Endothelial cell of coronary artery (primary cell): ENCODE measurements at places on chromosomes 16 and 17. TPM values are rescaled to one million over a fixed set of nuclear protein-coding genes. Genes with fewer than 3 reads are reported as not detected.

The COPZ2 gene
- total RNA-seq, result 5.3 and 10.5 TPM in 2 replicates

The PLCG2 gene
- 4.5 and 6.1 TPM in 2 replicates for total RNA-seq

The ADAM11 gene
- total RNA-seq, result 0.19 and 0.36 TPM in 2 replicates

The ZNF207 gene
- total RNA-seq, result 90.1 and 97.0 TPM in 2 replicates

The PITPNC1 gene
- total RNA-seq, result 5.8 and 9.3 TPM in 2 replicates

The CD79B gene
- 1.1 TPM in 2 replicates for total RNA-seq

The KRTAP2-2 gene
- not detected in 2 replicates for total RNA-seq

The PLD6 gene
- total RNA-seq, result 0.66 and 1.3 TPM in 2 replicates

The CCL1 gene
- total RNA-seq, result 0.09 TPM in 1 of 2 replicates, not detected in the other

The HERPUD1 gene
- total RNA-seq, result 41.1 and 44.7 TPM in 2 replicates

The TRAPPC2L gene
- total RNA-seq, result 44.1 and 79.7 TPM in 2 replicates

The SYCE1L gene
- total RNA-seq, result 2.7 and 4.1 TPM in 2 replicates

The ITFG1 gene
- 31.1 and 55.3 TPM in 2 replicates for total RNA-seq

The KIF18B gene
- 1.7 and 3.1 TPM in 2 replicates for total RNA-seq

The ALOX15 gene
- total RNA-seq, result not detected in 2 replicates

The TAT gene
- total RNA-seq, result not detected in 2 replicates

The KRT20 gene
- total RNA-seq, result not detected in 2 replicates

The TEDC2 gene
- total RNA-seq, result 4.1 and 6.3 TPM in 2 replicates

The MT1M gene
- 2.2 and 5.2 TPM in 2 replicates for total RNA-seq

The SOST gene
- not detected in 2 replicates for total RNA-seq

The GRIN2C gene
- 0.09 and 0.19 TPM in 2 replicates for total RNA-seq

The MMP28 gene
- total RNA-seq, result 3.8 TPM in 2 replicates

The SHISA9 gene
- under 0.01 TPM in 1 of 2 replicates, not detected in the other for total RNA-seq

The RNF222 gene
- not detected in 2 replicates for total RNA-seq

The BOLA2 gene
- total RNA-seq, result 47.6 and 68.6 TPM in 2 replicates

The KRT27 gene
- not detected in 2 replicates for total RNA-seq

The ACSM2A gene
- total RNA-seq, result not detected in 2 replicates

The PRSS22 gene
- total RNA-seq, result not detected in 2 replicates

The TMEM97 gene
- total RNA-seq, result 5.2 and 12.3 TPM in 2 replicates

The CEP295NL gene
- 0.72 and 2.2 TPM in 2 replicates for total RNA-seq

The PMP22 gene
- 23.0 and 24.8 TPM in 2 replicates for total RNA-seq

The SP6 gene
- total RNA-seq, result 0.45 and 0.66 TPM in 2 replicates

The SLC7A6 gene
- total RNA-seq, result 21.5 and 31.0 TPM in 2 replicates

The FOXN1 gene
- not detected in 2 replicates for total RNA-seq

The EVPL gene
- not detected in 2 replicates for total RNA-seq

The OR3A3 gene
- total RNA-seq, result not detected in 2 replicates

The MYL4 gene
- 0.99 TPM in 1 of 2 replicates, not detected in the other for total RNA-seq

The CCL18 gene
- not detected in 2 replicates for total RNA-seq

The DCTN5 gene
- 54.0 and 55.7 TPM in 2 replicates for total RNA-seq

The SLC35G3 gene
- not detected in 2 replicates for total RNA-seq

The BTBD17 gene
- not detected in 2 replicates for total RNA-seq

The MTSS2 gene
- total RNA-seq, result 6.7 and 16.6 TPM in 2 replicates

The PRSS53 gene
- total RNA-seq, result 0.45 and 1.8 TPM in 2 replicates

The PRAC2 gene
- not detected in 2 replicates for total RNA-seq

The CSH2 gene
- total RNA-seq, result not detected in 2 replicates

The LDHD gene
- 0.54 and 1.4 TPM in 2 replicates for total RNA-seq
